Occipital lobe (tissue), 3 donors: ENCODE measurements at places on chromosomes 11 and 22. TPM values are rescaled to one million over a fixed set of nuclear protein-coding genes. Genes with fewer than 3 reads are reported as not detected.

- DNase-seq, result no peak
These were observed 4.6 kb downstream of the SAA2 start for GRCh38 chr11:18243783-18244362.

DNA sequence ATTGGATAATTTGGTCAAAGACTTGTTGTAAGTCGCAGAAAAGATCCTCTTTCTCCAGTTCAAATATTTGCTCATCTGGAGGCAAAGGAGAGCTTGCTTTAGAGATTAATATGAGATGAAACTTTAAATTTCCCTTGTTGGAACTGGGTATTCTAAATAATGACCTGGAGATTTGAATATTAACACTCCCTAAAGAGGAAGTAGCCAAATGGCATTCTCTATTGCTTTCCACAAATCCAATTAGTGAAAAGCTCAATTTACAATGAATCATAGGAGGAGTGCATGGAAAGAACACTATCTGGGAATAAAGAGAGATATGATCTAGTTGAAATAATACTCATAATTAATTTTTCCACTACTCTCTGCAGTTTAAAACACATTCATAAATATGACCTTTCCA, 641.6 kb upstream of the TENM4 start:
- no peak for DNase-seq

CCDC73 gene
- not detected for total RNA-seq

HTR3B gene
- 0.31 TPM for total RNA-seq

CCS gene
- total RNA-seq, result 22.0 TPM

KRTAP5-11 gene
- total RNA-seq, result not detected
